ENCODE measurements at places on chromosomes 2 and 18.

DNA sequence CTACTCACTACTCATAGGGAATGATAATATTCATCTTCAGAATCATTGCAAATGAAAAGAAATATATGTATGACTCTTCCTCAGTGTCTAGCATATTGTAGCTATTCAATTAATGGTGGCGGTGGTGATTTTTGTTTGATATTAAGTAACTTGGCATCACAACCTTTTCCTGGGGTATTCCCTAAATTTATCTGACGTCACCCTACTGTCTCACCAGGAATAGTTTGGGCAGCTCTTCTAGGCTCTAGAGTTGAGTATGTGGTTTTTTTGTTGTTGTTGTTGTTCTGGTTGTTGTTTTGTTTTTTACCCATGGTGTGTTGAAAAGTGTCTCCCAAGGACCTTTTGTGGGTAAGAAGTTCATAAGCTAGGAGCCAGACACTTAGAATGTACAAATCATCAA is 1320.3 kb upstream of the LRRTM1 start:
- no peak for DNase-seq

DNA sequence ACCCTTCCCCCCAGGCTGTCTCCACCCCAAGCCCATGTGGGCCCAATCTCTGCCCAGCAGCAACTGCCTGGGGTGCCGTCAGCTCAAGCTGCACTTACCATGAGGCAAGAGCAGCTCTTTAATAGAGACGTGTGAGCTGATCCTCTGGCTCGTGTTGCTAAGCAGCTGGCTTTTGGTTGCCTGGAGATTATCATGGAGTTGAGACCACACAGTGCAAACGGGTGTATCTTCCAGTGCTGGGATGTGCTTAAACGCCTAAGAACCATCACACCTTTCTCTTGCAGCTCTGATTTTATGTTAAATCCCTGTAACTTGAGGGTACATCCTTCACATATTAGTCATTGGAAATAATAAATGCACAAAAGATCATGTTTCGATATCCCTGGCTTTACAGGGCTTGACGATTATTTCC is 271.1 kb downstream of the PRKCE start:
- DNase-seq, result no peak

GRCh38 chr2:237688081-237688480 is 60.7 kb downstream of the LRRFIP1 start:
- no peak for DNase-seq

GRCh38 chr2:29426354-29426753 is 311.1 kb downstream of the CLIP4 start:
- DNase-seq, result no peak

GRCh38 chr2:175606010-175606841 is 395.8 kb downstream of the LNPK start:
- DNase-seq, result no peak

GRCh38 chr2:231012463-231012862 is 16.5 kb downstream of the SPATA3 start:
- no peak for DNase-seq

GRCh38 chr2:119197529-119198239 is 25.9 kb upstream of the STEAP3 start:
- no peak for DNase-seq

DNA sequence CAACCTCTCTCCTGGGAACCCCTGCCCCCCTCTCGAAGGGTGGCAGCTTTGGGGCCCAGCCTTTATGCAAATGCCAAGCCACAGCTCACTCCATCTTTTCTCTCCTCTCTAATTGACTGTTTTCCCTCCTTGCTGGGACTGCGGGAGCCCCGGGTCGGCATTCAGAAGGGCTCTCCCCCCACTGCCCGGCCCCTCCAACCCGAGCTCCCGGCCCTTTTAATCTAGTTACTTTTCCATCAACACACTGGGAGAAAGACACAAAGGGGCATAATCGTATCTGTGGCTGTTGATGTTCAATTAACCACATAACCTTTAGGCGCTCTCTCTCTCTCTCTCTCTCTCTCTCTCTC is 95.4 kb downstream of the INHBB start:
- DNase-seq, result no peak

DNA sequence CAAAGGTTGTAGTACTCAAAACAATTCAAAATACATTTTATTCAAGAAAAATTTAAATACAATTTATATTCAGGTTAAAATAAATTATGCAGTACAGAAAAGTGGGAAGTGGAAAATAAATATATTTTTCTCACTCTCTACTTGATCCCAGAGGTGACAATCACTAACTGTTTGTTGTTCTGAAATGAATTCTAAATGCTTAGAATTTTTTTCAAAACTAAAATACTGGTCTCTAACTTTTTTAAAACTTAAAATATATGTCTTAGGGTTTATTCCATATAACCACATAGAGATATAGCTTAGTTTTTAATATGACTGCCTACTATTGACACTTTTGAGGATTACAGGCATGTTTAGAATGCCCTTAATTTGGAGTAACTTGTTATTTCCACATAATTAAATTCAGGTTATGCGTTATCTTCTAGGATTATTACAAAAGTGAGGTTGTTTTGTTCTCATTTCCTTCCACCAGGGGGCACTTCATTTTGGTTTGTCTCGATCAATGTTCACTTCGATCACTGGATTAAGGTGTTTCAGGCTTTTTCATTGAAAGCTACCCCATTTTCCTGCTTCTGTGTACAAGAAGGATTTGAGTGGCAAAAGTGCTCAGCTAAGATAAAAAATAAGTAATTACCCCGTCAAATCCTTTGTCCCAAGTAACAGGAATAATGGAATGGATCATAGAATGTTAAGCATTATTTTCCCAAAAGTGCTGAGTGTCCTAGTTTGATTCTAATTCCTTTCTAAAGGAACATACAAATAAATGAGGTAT is 27.1 kb upstream of the TFPI start:
- peak; percentile 6 for DNase-seq

GRCh38 chr2:182642328-182642727 is 73.7 kb upstream of the DNAJC10 start:
- DNase-seq, result peak; percentile 32

- DNase-seq, result peak; percentile 28
These were observed 5.6 kb downstream of the TXNL4A start for GRCh38 chr18:79982736-79983135.

DNA sequence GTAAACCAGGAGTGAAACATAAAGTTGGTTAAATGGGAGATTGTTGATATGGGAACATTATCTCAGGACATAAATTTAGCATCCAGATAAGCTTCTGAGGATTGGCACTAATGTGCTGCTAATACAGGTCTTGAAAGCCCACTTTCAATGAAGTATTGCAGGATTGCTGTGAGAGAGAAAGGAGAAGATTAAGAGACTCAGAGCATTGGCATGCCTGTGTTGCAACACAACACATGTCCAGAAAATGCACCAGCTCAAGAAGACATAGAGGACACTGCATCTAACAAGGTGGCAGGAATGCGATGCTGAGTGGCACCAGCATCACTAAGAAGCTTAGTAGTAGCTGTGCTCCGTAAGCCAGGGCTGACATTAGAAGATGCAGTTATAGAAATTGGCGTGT is 728.9 kb downstream of the SUCLG1 start:
- no peak for DNase-seq

DNA sequence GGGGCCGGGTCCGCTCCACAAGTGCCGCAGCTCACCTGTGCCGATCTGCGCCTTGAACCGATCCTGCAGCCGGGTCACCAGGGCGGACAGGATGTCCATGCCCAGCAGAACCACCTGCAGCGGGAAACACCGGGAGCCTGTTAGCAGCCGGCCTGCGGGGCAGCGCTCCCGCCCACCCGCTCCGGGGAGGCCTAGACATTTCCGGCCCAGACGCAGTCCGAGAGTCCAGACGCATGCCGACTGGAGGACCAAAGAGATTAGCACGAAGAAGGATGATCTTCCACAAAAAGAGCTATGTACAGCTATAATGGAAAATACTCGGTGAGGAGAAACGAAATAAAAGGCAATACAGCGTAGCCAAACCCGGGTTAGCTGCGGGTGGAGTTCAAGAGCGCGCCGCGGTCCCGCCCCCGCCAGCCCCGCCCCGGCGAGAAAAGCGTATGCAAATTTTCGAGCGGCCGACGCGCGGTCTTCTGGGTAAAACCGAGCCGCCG is 421 bp upstream of the RNU4ATAC start:
- DNase-seq, result peak; percentile 84

DNA sequence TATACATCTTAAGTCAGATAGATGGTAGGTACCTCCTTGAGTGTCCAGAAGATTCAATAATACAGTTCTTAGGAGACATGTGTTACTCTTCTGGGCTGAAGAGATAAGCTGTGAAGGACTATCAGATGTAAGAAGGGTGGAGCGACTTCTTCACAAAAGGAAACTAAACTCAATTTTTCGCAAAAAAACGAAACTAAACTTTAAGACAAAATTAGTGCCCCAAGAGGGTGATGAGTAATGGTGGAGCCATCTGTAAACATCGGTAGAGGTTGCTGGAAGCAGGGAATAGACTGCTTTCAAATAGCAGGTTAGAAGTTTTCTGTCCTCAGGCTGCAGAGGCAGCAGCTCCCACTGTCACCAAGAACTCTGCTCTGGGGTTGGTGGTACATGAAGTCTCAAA is 111.6 kb upstream of the TACR1 start:
- DNase-seq, result no peak

DNA sequence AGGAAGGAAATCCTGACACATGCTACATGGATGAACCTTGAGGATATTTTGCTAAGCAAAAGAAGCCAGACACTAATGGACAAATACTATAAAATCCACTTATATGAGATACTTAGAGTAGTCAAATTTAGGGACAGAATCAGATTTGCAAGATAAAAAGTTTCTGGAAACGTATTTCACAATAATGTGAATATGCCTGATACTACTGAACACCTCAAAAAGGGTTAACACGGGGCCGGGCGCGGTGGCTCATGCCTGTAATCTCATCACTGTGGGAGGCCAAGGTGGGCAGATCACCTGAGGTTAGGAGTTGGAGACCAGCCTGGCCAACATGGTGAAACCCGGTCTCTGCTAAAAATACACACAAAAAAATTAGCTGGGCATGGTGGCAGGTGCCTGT is 1.7 kb upstream of the RMC1 start:
- no peak for DNase-seq

GRCh38 chr2:8121826-8122513 is 559.9 kb upstream of the ID2 start:
- no peak for DNase-seq

DNA sequence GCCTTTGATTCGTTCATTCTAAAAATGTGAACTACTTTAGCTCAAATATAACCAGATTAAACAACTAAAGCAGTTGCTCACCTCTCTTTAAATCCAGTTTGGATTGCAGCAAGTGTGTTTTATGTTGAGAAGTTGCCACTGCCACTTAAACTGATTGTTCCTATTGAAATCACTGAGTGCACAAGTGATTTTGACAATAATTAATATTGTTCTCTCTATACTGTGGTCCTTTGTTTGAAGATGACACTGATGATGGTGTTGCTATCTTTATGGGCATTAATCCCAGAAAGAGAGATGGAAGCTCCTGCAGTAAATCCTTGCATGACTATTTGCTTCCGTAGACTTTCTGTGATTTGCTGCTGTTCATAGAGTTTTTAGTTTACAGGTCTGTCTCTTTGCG is 251.4 kb upstream of the ZEB2 start:
- DNase-seq, result no peak

- no peak for DNase-seq
These were observed 91.6 kb downstream of the TTC32 start for GRCh38 chr2:19810148-19810547.

- DNase-seq, result no peak
These were observed 114.1 kb downstream of the RND3 start for GRCh38 chr2:150373374-150373773.

- no peak for DNase-seq
These were observed 20.8 kb downstream of the FAM171B start for GRCh38 chr2:186714611-186715010.

DNA sequence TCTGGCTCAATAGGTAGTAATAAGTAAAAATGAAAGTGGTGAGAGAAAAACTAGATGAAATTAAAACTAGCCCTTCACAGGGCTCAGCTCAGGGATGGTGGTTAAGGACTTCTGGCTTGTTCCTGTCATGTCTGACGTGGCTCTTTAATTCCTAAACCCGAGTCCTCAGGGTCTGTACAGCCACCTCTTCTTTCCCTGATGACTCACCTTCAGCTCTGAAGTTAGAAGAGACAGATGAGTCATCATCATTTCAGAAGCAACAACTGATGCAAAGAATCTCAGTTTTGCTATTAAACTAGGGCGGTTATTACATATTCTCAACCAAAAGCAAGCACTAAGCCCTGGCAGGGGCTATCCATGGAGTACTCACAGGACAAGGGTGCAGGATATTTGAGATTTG is 24.0 kb upstream of the ITGB6 start:
- peak; percentile 52 for DNase-seq

DNA sequence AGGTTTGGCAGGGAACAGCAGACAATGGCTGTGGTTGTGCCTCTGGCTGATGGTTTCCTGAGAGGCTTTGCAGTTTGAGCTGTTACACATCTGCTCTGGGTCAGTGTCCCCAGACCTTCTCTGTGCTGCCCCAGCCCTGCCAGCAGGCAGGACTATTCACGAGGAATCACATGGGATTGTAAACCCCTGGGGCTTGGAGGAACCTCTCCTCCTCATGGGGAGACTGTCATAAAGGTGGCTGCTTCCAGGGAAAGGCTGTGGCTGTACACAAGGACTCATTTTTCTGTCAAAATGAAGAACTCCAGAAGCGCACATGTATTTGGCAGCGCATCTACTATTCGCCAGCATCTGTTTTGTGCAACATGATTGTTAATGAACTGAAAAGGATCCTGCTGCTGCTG is 142.6 kb upstream of the CYP1B1 start:
- DNase-seq, result no peak

DNA sequence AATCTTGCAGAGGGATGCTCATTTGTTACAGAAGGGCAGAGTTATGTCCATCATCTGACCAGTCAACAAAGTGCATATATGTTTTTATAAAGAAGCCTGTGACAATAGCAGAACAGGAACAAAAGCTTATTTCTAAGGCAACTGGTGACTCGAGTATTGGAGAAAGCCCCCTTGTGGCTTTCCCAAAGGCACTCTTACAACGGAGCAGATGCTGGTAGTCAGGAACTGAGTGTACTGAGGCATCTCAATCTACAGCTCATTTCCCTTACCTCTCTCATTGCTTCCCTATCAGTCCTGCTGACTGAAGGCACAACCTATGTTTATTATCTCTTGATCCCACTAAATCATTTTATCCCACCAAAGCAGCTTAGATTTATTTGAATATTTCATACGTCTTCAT is 557.1 kb upstream of the CHAC2 start:
- DNase-seq, result no peak

DNA sequence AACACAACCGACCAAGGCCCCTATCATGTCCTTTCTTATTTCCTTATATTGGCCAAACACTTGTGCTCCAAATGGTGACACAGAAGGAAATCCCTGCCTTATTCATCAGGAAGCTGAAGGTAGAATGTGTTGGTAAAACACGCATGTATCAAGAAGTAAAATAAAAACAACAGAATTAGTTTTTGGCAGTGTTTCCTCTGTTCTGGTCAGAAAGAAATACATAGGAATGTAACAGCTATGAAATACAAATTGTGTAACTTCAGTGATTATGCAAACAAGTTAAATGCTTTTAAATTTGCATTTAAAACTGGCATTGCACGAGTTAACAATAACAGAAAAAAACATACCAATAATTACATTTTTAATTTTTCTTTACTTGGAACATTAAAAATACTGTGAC is 19.3 kb downstream of the ST6GAL2 start:
- no peak for DNase-seq

Data from activated CD4-positive, alpha-beta T cell treated with anti-CD3 and anti-CD28 coated beads, Interleukin-2, amount 50 U/mL, for 48 hours (primary cell).